ENCODE measurements at places on chromosomes 13 and 19.
A peak's percentile ranks its signal among the peaks of the same experiment; 100 is the strongest.

DNA sequence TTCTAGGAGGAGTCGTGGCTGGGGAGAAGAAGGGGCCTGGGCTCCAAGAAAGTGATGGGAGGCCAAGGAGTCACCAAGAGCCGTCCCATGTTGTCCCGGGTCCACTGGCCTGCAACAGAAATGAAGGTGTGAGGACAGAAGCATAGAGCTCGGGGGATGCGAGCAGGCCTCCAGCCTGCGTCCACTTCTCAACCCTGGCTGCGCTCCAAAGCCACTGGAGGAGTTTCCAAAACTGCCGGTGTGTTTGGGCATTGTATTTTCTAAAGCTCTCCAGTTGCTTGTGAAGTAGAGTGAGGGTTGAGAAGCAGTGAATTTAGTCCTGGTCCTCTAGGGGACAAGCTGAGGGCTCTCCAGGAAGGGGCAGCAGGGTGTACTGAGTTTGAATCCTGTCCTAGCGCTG lies 13.0 kb downstream of the FFAR2 start:
- DNase-seq: no peak

- DNase-seq: no peak
These were observed 139.3 kb downstream of the IRS2 start for GRCh38 chr13:109647053-109647452.

GRCh38 chr13:48555441-48555840 lies 22.6 kb upstream of the RCBTB2 start:
- DNase-seq: no peak

- no peak for DNase-seq
These were observed 29.5 kb downstream of the NFILZ start for GRCh38 chr19:8659905-8660304.

GRCh38 chr13:40401911-40402776 lies 264.3 kb downstream of the FOXO1 start:
- DNase-seq: no peak

- no peak for DNase-seq
These were observed 58.9 kb downstream of the TMED1 start for GRCh38 chr19:10776900-10777650.

GRCh38 chr19:33887891-33888290 lies 91.2 kb downstream of the KCTD15 start:
- DNase-seq: no peak

- DNase-seq: no peak
These were observed 4.0 kb upstream of the ZNF222 start for GRCh38 chr19:44021221-44021620.

DNA sequence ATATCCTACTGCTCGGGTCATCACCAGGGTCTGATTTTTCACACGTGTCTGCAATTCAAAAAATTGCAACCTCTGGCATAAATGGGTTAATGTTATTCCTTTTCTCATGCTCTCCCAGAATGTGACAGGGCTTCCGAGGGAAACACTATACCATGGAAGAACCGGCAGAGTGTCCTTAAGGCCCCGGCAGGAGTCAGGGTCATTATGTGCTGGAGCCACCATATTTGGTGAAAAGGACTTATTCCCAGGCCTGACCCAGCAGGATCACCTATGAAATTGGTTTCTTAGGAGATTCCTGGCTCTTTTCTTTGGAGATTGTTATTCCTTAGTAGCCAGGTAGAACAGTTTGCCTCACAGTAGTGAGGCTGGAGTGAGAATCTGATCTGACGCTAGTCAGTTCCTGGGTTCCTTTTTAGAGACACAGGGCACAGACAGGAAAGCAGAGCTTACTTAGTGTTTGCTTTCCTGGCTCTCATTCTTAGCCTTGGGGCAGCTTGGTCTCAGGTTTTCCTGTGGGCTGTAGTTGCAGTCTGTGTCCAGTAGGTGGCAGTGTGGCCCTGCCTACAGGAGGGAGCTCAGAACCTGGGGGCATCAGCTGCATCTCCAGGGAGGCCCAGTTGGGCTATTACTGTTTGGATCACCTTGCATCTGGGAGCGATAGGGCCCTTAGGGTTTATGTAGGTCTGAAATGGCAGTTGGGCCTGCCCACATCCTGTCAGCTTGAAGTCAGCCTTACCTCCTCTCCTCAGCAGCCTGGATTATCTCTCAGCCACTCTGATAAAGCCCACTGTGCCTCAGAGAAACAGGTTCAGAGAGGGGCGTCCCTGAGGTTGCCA lies 12.4 kb downstream of the SNRNP70 start:
- peak; percentile 80 for DNase-seq

GRCh38 chr19:58054901-58055874 lies 3.9 kb upstream of the ZNF135 start:
- no peak for DNase-seq

DNA sequence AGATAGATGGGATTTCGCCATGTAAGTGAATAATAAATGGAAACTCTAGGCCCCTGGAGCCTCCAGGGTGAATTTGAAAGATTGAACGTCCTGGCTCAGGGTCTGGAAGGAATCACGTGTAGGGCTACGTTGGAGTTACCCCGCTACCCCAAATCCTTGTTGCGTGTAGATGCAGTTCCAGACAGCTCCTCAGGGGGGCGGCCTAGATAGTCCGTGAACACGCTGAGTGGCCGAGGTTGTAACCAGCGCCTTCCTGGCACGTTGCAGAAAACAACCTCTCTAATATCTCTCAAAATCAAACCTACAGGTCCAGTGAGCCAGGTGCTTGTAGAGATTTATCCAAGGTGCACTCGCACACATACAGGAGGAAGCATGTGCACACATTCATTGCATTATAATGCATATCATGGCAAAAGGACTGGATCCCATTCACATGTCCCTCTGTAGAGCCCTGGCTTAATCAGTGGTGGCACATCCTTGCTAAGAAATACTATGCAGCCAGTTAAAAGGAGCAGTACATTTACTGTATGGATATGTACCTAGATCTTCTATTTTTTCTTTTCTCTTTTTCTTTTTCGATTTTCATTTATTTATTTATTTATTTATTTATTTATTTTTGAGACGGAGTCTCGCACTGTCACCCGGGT lies 2.5 kb upstream of the KEAP1 start:
- DNase-seq: peak; percentile 39

GRCh38 chr19:47283405-47284059 lies 8.8 kb downstream of the INAFM1 start:
- no peak for DNase-seq

GRCh38 chr13:76198568-76199163 lies 562.5 kb downstream of the LMO7 start:
- DNase-seq: peak; percentile 32
